ENCODE measurements at places on chromosomes 16 and 17. TPM values are rescaled to one million over a fixed set of nuclear protein-coding genes. Genes with fewer than 3 reads are reported as not detected.

CLEC3A gene
- not detected for total RNA-seq

SPAG9 gene
- total RNA-seq, result 54.3 TPM

ZNF747 gene
- 18.4 TPM for total RNA-seq

ALOX12 gene
- total RNA-seq, result 1.9 TPM

LCAT gene
- total RNA-seq, result 17.7 TPM

MED31 gene
- 9.1 TPM for total RNA-seq

CCDC200 gene
- total RNA-seq, result not detected

RUSF1 gene
- total RNA-seq, result 33.4 TPM

CHRNE gene
- 0.31 TPM for total RNA-seq

MPO gene
- not detected for total RNA-seq

TBC1D3E gene
- total RNA-seq, result not detected

SLC46A1 gene
- total RNA-seq, result 9.1 TPM

PLCG2 gene
- 5.4 TPM for total RNA-seq

CLEC18B gene
- total RNA-seq, result 0.37 TPM

KRT24 gene
- total RNA-seq, result not detected

All from H9 (cell line).